Progenitor cell of endocrine pancreas (in vitro differentiated cells): ENCODE measurements at places on chromosomes 11 and 22. TPM values are rescaled to one million over a fixed set of nuclear protein-coding genes. Genes with fewer than 3 reads are reported as not detected.

GRCh38 chr11:66475349-66476172, 4.7 kb upstream of the DPP3 start:
- H3K27ac ChIP-seq, result no peak overlapping the region
- no peaks in the 10 kb centered on the region for H3K27me3 ChIP-seq
- H3K36me3 ChIP-seq, result no peaks in the 10 kb centered on the region
- DNase-seq, result no peak
- H3K4me1 ChIP-seq, result peaks cover 7% of the 10 kb centered on the region

DNA sequence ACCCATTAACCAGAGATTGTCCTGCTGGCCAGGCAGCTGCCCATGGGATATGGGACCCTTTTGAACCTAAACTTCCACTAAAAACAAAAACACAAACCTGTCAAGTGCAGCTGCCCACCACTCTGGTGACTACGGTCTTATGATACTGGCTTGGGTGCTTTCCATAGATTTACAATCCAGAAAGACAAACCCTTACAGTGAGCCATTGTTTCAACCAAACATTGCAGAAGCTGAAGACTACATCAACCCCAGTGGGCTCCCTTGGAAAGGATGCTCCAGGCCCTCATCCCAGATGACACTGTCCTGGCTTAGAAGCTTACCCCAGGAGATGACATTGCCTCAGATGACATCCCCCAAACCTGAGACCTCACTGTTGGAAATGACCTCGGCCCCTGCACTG, 56.9 kb upstream of the WNT11 start:
- H3K36me3 ChIP-seq, result no peaks in the 10 kb centered on the region
- peaks cover 21% of the 10 kb centered on the region for H3K27me3 ChIP-seq
- H3K4me3 ChIP-seq, result no peak overlapping the region
- H3K27ac ChIP-seq, result no peak overlapping the region

DNA sequence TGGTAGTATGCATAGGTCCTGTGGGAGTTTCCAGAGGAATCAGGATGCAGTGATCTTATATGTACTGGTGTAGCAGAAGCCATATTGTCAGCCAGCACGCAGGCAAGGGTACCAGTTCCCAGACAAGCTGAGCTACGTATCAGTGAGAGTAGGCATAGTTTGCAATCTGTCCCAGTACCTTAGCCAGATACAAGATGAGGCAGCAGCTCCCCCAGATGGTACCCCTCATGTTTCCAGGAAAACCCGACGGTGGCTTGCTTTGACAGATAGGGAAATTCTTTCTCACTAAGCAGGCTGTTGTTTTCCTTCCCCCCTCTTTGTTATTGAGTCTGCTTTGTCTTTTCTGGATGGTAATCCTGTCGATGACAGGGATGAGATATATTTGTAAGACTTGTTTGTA, 109.7 kb upstream of the RRM1 start:
- H3K36me3 ChIP-seq, result no peaks in the 10 kb centered on the region
- peaks cover 14% of the 10 kb centered on the region for H3K27me3 ChIP-seq
- H3K4me1 ChIP-seq, result peaks cover 12% of the 10 kb centered on the region

DNA sequence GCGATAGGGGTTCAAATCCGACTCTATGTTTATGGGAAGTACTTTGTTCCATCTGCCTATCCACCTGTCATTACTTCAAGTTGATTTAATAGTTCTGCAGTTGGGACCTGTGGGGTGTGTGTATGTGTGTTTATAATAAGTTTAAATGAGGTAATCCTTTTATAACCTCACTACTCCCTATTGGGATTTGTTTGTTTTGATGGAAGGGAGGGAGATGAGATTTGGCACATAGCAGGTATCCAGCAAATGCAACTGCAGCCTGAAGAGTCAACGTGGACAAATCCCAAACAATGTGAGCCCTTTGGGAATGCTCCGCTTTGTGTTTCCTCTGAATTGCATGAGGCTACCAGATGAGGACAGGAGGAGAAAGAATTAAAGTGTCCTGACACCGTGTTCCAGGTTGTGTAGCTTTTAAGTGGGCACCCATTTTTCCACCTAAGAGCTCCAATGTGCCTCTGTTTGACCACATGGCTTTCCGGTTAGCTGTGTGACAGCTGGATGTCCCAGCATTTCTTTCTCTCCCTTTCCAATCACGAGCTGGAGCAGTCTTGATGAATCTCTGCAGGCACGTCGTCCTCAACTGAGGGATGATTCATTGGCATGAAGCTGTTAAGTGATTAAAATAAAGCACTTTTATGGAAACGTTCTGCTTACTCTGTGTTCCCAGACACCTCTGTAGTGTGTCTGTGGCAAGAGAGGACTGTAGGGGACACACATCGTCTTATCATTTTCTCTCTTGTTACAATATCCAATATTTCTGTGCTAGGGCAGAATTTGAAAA, 610.7 kb downstream of the NTM start:
- DNase-seq, result no peak
- peaks cover 36% of the 10 kb centered on the region for H3K27me3 ChIP-seq
- H3K4me3 ChIP-seq, result no peak overlapping the region

GRCh38 chr11:74175920-74176319, 4.8 kb downstream of the PPME1 start:
- peaks cover 1% of the 10 kb centered on the region for H3K36me3 ChIP-seq
- peaks cover 8% of the 10 kb centered on the region for H3K4me1 ChIP-seq
- H3K27me3 ChIP-seq, result no peaks in the 10 kb centered on the region
- H3K27ac ChIP-seq, result no peak overlapping the region
- H3K4me3 ChIP-seq, result no peak overlapping the region

DNA sequence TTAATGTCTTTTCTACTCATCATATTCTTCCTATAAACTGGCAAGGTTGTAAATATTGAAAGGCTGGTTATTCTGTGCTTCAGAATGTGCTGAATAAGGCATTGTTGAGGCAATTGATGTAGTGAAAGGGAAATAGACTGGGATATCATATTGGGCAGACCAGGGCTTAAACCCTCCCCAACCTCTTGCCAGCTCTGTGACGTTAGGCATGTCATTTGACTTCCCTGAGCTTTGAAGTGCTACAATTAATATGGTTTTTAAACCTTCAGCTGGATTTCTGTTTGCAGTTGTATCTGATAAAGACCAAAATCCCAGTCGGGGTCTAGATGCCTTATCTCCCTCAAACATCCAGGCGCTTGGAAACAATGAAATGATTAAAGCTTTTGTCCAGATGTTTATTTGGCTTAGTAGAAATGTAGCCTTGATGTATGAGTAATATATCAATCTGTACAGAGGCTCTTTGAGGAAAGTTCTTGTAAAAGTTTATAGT, 208.1 kb downstream of the DBX1 start:
- H3K27ac ChIP-seq, result peak overlapping the region; percentile 29
- no peaks in the 10 kb centered on the region for H3K27me3 ChIP-seq
- no peak for DNase-seq

DNA sequence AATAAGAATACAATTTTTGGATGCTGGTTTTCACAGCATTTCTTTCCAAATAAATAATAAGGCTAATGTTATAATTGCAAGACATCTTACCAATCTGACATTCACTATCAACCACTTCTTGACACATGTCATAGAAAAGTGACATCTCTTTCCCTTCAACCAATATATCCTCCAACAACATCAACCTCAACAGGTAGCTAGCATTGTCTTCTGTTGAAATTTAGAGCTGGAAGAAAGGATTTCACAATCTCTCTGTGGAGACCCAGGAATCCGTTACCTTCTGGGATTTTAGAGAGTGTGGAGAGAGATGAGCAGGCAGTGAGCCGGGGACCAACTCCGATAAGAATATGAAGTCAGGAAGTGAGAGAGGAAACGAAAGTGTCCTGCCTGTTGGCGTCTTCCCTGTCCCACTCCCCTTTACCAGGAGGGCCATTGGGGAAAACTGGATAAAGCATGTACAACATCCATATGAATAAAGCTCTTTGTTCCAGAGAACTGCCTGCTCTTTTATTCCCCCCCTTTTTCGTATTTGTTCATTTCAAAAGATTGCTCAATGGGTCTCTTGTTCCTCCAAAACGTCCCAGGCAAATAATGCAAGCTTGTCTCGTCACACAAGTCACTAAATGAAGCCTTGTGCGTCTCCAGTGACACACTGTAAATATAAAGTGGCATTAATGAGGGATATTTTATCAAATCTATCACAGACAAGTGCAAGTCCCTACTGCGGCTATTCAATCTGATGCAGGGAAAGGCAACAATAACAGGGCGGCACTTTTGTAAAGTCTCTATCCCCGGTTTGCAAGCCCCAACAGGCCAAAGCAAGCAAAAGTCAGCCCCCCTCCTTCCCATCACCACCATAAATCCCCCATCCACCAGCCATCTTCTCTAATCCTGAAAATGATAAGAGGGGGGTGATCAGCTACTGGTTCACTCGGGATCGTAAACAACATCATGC, 3.4 kb downstream of the CADM1 start:
- H3K4me1 ChIP-seq, result peaks cover 33% of the 10 kb centered on the region
- DNase-seq, result no peak
- H3K4me3 ChIP-seq, result no peak overlapping the region
- peaks cover 7% of the 10 kb centered on the region for H3K27me3 ChIP-seq
- H3K36me3 ChIP-seq, result peaks cover 4% of the 10 kb centered on the region

DNA sequence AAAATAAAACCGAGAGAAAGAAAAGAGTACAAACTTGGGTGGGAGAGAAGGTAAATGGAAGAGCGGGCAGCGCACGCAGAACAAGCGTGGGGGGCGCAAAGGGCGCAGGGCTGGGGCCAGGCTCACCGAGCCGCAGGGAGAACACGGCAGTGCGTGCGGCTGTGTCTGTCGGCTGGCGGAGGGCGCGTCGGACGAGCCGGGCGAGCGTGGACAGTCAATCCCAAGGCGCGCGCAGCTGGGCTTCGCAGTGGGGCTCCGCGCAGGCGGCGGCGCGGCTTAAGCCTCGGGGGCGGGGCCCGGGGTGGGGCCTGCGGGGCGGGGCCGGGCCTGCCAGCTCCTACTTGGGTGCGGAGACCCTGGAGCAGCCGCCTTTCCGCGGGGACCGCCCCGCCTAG, at the start of gene UCP2:
TSS of gene UCP2 (minus strand) at position 249 of the 395 bp plus-strand sequence. CDS start 4,465 bp downstream, outside the sequence.
- H3K27ac ChIP-seq, result peak within 1 kb of the TSS; percentile 97
- peak; percentile 64 for DNase-seq
- peaks cover 31% of the 10 kb centered on the region for H3K4me1 ChIP-seq
- peaks cover 5% of the 10 kb centered on the region for H3K36me3 ChIP-seq

- H3K27me3 ChIP-seq, result no peaks in the 10 kb centered on the region
- H3K27ac ChIP-seq, result no peak overlapping the region
- H3K4me1 ChIP-seq, result peaks cover 4% of the 10 kb centered on the region
- H3K36me3 ChIP-seq, result peaks cover 2% of the 10 kb centered on the region
- no peak for DNase-seq
- H3K4me3 ChIP-seq, result no peak overlapping the region
Observed at GRCh38 chr11:103794262-103794661, 242.2 kb upstream of the DDI1 start.

DNA sequence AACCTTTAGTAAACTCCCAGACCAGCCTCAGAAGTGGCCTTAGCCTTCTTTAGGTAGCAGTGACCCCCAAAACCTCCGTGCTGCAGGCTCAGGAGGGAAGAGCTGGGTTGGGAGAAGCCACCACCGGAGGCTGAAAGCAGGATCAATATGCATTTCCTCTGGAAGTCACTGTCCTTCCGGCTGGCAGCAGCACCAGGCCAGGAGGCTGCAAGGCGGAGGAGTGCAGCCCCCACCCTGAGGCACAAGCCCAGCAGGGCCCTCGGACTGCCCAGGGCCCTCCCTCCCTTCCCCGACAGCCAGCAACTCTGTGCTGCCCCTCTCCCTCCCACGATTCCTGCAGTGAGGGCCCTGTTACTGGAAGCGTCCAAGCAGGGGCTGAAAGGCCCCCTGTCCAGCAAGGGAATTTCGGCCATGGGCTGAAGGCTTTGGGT, 3.2 kb upstream of the NRXN2 start:
- peaks cover 65% of the 10 kb centered on the region for H3K27me3 ChIP-seq
- no peaks in the 10 kb centered on the region for H3K4me1 ChIP-seq
- DNase-seq, result no peak
- H3K36me3 ChIP-seq, result no peaks in the 10 kb centered on the region
- no peak overlapping the region for H3K4me3 ChIP-seq

- H3K4me3 ChIP-seq, result no peak overlapping the region
- no peak overlapping the region for H3K27ac ChIP-seq
- H3K36me3 ChIP-seq, result no peaks in the 10 kb centered on the region
- peaks cover 4% of the 10 kb centered on the region for H3K27me3 ChIP-seq
Observed at GRCh38 chr22:17797721-17798559, 23.7 kb upstream of the BID start.

GRCh38 chr11:75374646-75375045, 23.2 kb upstream of the ARRB1 start:
- H3K4me1 ChIP-seq, result peaks cover 17% of the 10 kb centered on the region
- peaks cover 3% of the 10 kb centered on the region for H3K27me3 ChIP-seq
- H3K4me3 ChIP-seq, result no peak overlapping the region
- H3K27ac ChIP-seq, result peak overlapping the region; percentile 33
- H3K36me3 ChIP-seq, result no peaks in the 10 kb centered on the region

- peak overlapping the region; percentile 29 for H3K27ac ChIP-seq
- no peak for DNase-seq
- H3K27me3 ChIP-seq, result peaks cover 11% of the 10 kb centered on the region
Observed at GRCh38 chr22:28920757-28921584, 37.6 kb downstream of the ZNRF3 start.

- DNase-seq, result no peak
- H3K36me3 ChIP-seq, result no peaks in the 10 kb centered on the region
Observed at GRCh38 chr11:12042215-12042676, 33.8 kb upstream of the DKK3 start.

GRCh38 chr11:13881226-13881905, 81.2 kb upstream of the SPON1 start:
- peaks cover 11% of the 10 kb centered on the region for H3K4me1 ChIP-seq
- peaks cover 54% of the 10 kb centered on the region for H3K27me3 ChIP-seq
- no peak overlapping the region for H3K4me3 ChIP-seq
- no peak for DNase-seq

GRCh38 chr22:49184736-49185135, 642.9 kb downstream of the BRD1 start:
- peaks cover 22% of the 10 kb centered on the region for H3K27me3 ChIP-seq
- DNase-seq, result no peak
- peaks cover 4% of the 10 kb centered on the region for H3K4me1 ChIP-seq
- H3K4me3 ChIP-seq, result no peak overlapping the region

The RAPSN gene
- total RNA-seq, result 0.42 and 0.81 TPM in 2 replicates

The OR52N4 gene
- total RNA-seq, result not detected in 2 replicates

The ANO1 gene
- total RNA-seq, result 8.7 and 9.1 TPM in 2 replicates

The WBP2NL gene
- total RNA-seq, result not detected in 2 replicates
